ENCODE measurements at places on chromosomes 5 and 9. TPM values are rescaled to one million over a fixed set of nuclear protein-coding genes. Genes with fewer than 3 reads are reported as not detected.

GRCh38 chr9:24509850-24510249 is 35.8 kb downstream of the IZUMO3 start:
- DNase-seq: no peak

LCN1 gene
- total RNA-seq: not detected

DNA sequence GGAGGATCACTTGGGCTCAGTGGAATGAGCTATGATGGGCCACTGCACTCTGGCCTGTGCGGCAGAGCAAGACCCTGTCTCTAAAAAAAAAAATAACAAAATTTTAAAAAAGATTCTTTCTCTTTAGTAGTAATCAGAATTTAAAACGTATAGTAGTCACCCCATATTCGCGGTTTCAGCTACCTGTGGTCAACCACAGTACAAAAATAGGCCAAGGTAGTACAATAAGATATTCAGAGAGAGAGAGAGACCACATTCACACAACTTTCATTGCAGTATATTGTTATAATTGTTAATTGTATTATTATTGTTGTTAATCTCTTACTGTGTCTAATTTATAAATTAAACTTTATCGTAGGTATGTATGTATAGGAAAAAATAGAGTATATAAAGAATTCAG is 18.7 kb downstream of the INIP start:
- DNase-seq: no peak

- no peak for DNase-seq
These were observed 53.1 kb downstream of the C7 start for GRCh38 chr5:40962207-40962955.

- no peak for DNase-seq
These were observed 10.4 kb upstream of the SLC36A2 start for GRCh38 chr5:151357792-151358191.

- no peak for DNase-seq
These were observed 19.1 kb downstream of the TMEM232 start for GRCh38 chr5:110707260-110707844.

- no peak for DNase-seq
These were observed 323.2 kb upstream of the CCNH start for GRCh38 chr5:87735923-87736322.

DNA sequence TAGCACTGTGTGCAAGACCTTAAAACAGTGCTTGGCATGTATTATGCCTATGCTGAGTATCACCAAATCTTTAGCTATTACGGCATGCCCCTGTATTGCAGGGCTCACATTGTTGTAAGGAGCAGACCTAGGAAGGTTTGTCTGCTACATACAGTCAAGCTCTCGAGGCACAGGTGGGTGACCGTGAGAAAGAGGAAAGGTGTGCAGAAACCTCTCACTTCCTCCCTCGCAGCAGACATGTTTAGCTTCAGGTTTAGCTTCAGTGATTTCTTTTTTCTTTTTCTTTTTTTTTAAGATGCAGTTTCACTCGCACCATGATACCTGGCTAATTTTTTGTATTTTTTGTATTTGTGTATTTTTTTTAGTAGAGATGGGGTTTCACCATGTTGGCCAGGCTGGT is 275.8 kb upstream of the RIOK2 start:
- DNase-seq: no peak

- DNase-seq: peak; percentile 24
These were observed 14.8 kb upstream of the TUT7 start for GRCh38 chr9:86368871-86369521.

ANKRD31 gene
- total RNA-seq: 0.17 TPM

DNA sequence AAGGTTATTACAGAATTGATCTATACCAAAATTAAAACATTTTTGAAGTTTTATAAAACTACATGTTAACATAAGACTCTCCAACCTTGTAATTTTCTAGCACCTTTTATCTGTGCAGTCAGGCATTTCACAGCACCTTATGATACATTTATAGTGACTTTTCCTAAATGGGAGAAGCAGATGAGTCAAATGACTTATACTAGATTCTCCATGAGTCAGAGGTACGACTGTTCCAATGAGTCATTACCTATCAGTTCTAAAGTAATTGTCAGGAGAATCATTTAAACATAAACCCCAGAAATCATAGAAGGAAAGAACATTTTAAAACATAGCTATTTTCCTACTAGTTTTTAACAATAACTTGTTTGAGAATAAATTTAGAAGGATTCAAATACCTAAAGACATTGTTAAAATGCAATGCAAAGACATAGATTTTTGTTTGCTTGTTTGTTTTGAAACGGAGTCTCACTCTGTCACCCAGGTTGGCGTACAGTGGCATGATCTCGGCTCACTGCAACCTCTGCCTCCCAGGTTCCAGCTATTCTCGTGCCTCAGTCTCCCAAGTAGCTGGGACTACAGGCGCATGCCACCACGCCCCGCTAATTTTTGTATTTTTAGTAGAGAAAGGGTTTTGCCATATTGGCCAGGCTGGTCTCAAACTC is 34.7 kb upstream of the DMXL1 start:
- DNase-seq: no peak

GRCh38 chr9:35603986-35604577 is 980 bp upstream of the TESK1 start:
- peak; percentile 100 for DNase-seq

GRCh38 chr5:77751328-77752023 is 24.7 kb downstream of the TBCA start:
- no peak for DNase-seq

- DNase-seq: no peak
These were observed 526.5 kb downstream of the KIF4B start for GRCh38 chr5:155540000-155540595.

SOX30 gene
- total RNA-seq: 0.09 TPM

DNA sequence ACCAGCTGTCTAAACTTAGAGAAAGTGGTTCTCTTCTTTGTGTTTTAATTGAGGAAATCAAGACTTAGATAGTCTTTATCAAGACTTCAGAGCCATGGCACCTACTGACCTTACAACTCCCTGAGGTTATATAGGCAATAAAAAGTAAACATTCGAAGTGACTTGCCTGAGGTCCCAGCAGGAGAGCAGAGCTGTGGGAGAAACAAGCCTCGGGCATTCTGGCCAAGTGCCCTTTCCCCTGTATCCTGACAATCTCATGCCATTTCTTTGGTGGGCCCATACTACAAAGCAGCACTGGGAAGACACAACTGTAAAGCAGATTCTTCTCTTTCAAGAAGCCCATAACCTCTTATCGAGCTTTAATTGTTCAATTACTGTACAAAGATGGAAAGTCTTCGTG is 23.1 kb downstream of the FREM1 start:
- no peak for DNase-seq

- DNase-seq: no peak
These were observed 16.7 kb downstream of the ERAP1 start for GRCh38 chr5:96790961-96791504.

DNA sequence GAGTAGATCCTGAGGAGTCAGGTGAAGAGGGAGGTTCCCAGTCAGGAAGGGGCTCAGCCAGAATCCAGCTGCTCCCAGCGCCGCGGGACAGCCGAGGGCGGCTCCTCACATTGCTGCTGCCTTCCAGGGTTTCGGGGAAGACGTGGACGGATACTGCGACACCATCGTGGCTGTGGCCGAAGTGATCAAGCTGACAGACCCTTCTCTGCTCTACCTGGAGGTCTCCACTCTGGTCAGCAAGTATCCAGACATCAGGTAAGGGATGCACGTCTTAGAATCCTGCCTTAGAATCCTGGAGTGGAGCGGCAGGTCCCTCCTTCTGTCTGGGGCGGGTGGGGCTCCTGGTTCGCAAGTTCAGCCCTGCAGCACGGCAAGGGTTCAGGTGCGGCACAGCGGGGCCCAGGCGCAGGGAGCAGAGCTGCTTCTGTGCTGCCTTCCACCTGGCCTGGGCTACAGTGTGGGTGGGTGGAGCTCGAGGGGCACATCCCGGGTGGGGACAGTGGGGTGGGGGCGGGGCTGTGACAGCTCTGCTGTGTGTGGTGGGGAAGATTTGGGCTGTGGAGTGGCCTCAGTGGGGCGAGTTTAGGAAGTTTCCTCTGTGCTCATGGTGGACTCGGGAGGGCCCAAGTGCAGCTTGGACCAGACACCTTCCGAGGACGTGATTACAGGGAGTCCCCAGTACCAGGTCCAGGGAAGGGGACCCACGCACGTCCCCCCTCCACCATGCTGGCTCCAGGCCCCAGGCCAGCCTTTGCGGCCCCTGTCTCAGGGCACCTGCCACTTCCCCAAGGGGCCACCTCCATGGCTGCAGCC is 22.8 kb downstream of the EXOC3 start:
- DNase-seq: no peak

GRCh38 chr5:150781706-150782614 is 3.4 kb downstream of the SMIM3 start:
- peak; percentile 54 for DNase-seq

CA9 gene
- 777 TPM for total RNA-seq

GBGT1 gene
- total RNA-seq: 26.5 TPM

DNA sequence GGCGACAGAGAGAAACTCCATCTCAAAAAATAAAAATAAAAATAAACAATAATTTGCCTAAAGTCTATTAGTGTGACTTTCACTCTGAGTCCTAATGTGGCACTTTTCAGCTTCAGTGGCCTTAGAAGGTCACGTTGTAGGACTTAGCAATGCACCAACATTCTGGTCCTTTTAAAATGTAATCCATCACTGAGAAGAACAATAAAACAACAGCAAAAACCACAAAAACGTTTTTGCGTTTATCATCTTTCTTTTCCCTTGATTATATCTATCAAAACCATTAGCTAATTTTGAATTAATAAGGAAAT is 190.1 kb upstream of the ZNF608 start:
- no peak for DNase-seq

SPATA31A3 gene
- not detected for total RNA-seq
